ENCODE measurements at places on chromosomes 4 and X. TPM values are rescaled to one million over a fixed set of nuclear protein-coding genes. Genes with fewer than 3 reads are reported as not detected.

DNA sequence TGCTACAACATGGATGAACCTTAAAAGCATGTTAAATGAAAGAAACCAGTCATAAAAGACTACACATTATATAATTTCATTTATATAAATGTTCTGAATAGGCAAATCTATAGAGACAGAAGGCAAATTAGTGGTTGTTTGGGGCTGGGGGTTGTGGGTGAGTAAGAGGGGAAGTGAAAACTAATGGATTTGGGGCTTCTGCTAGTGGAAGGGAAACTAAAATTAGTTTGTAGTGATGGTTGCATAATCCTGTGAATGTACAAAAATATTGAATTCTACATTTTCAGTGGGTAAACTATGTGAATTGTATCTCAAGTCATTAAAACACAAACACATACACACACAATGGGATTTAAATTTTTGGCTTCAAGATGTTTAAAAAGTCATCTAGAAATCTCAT is 25.4 kb upstream of the LIMCH1 start:
- no peak overlapping the region for H3K27ac ChIP-seq
- no peaks in the 10 kb centered on the region for H3K36me3 ChIP-seq
- no peak for DNase-seq
- H3K27me3 ChIP-seq: no peaks in the 10 kb centered on the region

GPRIN3 gene
- total RNA-seq: 51.1 TPM

DNA sequence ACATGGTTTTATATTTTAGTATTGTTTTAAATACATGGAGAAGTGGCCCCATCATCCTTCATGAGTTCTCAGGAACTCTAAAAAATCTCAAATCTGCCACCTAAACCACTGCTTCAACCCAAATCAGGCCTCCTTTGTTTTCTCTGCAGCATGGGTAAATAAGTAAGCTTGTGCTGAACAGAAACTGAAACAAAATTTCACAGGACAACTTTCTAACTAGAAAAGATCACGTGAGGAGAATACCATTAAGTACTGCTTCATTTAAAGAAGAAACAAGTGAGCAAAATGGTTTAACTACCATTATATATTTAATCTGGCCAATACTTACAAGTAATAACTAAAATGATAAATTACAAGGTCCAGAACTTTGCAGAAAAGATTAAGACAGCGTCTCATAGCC is 2.5 kb downstream of the ARAP2 start:
- peaks cover 48% of the 10 kb centered on the region for H3K36me3 ChIP-seq
- peak overlapping the region; percentile 95 for H3K27ac ChIP-seq
- DNase-seq: peak; percentile 43
- no peaks in the 10 kb centered on the region for H3K27me3 ChIP-seq
- H3K4me3 ChIP-seq: peak overlapping the region; percentile 98

GRCh38 chr4:183906739-183907651 is 1.9 kb downstream of the STOX2 start:
- no peaks in the 10 kb centered on the region for H3K36me3 ChIP-seq
- H3K4me1 ChIP-seq: peaks cover 2% of the 10 kb centered on the region
- DNase-seq: no peak
- peak overlapping the region; percentile 3 for H3K4me3 ChIP-seq
- no peak overlapping the region for H3K27ac ChIP-seq

DNA sequence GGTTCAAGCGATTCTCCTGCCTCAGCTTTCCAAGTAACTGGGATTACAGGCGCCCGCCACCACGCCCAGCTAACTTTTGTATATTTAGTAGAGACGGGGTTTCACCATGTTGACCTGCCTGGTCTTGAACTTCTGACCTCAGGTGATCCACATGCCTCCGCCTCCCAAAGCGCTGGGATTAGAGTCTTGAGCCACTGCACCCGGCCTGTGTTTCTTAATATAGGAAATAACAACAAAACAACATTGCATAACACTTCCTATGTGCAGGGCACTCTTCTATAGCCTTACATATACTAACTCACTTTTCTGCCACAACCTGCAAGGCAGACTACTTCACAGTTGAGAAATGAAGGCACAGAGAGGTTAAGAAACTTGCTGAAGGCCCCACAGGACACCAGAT is 12.8 kb upstream of the TMEM131L start:
- H3K27ac ChIP-seq: no peak overlapping the region
- H3K36me3 ChIP-seq: peaks cover 1% of the 10 kb centered on the region
- H3K4me3 ChIP-seq: no peak overlapping the region
- H3K27me3 ChIP-seq: no peaks in the 10 kb centered on the region
- H3K4me1 ChIP-seq: peaks cover 34% of the 10 kb centered on the region
- DNase-seq: no peak

- no peak for DNase-seq
- peaks cover 30% of the 10 kb centered on the region for H3K27me3 ChIP-seq
- no peak overlapping the region for H3K27ac ChIP-seq
- H3K4me1 ChIP-seq: no peaks in the 10 kb centered on the region
- no peaks in the 10 kb centered on the region for H3K36me3 ChIP-seq
Measured at GRCh38 chrX:19517965-19518364, 2.7 kb upstream of the MAP3K15 start.

GRCh38 chr4:98680806-98681205 is 22.4 kb upstream of the TSPAN5 start:
- no peak for DNase-seq
- no peaks in the 10 kb centered on the region for H3K4me1 ChIP-seq
- H3K4me3 ChIP-seq: no peak overlapping the region
- H3K36me3 ChIP-seq: no peaks in the 10 kb centered on the region

GAB3 gene
- total RNA-seq: 4.5 TPM

GRCh38 chr4:30586850-30587249 is 133.3 kb upstream of the PCDH7 start:
- H3K4me1 ChIP-seq: no peaks in the 10 kb centered on the region
- no peaks in the 10 kb centered on the region for H3K27me3 ChIP-seq
- no peak overlapping the region for H3K27ac ChIP-seq
- H3K4me3 ChIP-seq: no peak overlapping the region
- no peaks in the 10 kb centered on the region for H3K36me3 ChIP-seq
- DNase-seq: no peak

DNA sequence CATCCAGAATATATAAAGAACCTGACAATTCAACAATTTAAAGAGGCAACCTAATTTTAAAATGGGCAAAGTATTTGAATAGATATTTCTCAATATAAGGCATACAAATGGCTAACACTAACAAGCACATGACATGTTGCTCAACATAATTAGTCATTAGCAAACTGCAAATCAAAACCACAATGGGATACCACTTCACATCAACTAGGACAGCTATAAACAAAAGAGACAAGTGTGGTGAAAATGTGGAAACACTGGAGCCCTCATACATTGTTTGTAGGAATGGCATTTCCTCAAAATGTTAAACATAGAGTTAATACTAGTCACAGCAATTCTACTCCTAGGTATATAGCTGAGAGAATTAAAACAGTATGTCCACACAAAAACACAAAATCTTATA is 96.7 kb downstream of the CORIN start:
- no peaks in the 10 kb centered on the region for H3K4me1 ChIP-seq
- DNase-seq: no peak

- H3K27me3 ChIP-seq: peaks cover 4% of the 10 kb centered on the region
- H3K4me1 ChIP-seq: no peaks in the 10 kb centered on the region
- no peak overlapping the region for H3K4me3 ChIP-seq
- no peak overlapping the region for H3K27ac ChIP-seq
- no peaks in the 10 kb centered on the region for H3K36me3 ChIP-seq
- no peak for DNase-seq
Measured at GRCh38 chr4:184061582-184061981, 156.1 kb downstream of the ENPP6 start.

- H3K27me3 ChIP-seq: no peaks in the 10 kb centered on the region
- H3K36me3 ChIP-seq: peaks cover 19% of the 10 kb centered on the region
- H3K4me1 ChIP-seq: no peaks in the 10 kb centered on the region
- no peak overlapping the region for H3K4me3 ChIP-seq
- no peak for DNase-seq
- H3K27ac ChIP-seq: no peak overlapping the region
Measured at GRCh38 chr4:182897601-182898478, 19.3 kb downstream of the DCTD start.

DNA sequence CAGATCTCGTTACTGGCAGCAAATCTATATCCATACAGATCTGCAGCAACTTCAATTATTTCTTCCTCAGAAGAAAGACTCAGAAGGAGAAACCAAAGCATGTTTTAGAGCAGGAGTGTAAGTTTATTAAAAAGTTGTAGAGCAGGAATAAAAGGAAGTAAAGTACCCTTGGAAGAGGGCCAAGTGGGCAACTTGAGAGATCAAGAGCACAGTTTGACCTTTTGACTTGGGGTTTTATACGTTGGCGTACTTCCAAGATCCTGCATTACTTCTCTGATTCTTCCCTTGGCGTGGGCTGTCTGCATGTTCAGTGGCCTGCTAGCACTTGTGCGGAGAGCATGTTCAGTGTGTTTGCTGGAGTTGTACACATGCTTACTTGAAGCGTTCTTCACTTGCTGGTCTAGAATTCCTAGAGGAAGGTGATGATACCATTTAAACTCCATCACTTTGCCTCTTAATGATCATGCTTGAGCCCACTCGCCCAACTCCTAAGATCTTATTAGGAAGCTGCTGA is 1114.7 kb upstream of the PABPC4L start:
- H3K4me3 ChIP-seq: no peak overlapping the region
- no peaks in the 10 kb centered on the region for H3K4me1 ChIP-seq
- no peaks in the 10 kb centered on the region for H3K36me3 ChIP-seq
- no peaks in the 10 kb centered on the region for H3K27me3 ChIP-seq

FMR1NB gene
- not detected for total RNA-seq

DNA sequence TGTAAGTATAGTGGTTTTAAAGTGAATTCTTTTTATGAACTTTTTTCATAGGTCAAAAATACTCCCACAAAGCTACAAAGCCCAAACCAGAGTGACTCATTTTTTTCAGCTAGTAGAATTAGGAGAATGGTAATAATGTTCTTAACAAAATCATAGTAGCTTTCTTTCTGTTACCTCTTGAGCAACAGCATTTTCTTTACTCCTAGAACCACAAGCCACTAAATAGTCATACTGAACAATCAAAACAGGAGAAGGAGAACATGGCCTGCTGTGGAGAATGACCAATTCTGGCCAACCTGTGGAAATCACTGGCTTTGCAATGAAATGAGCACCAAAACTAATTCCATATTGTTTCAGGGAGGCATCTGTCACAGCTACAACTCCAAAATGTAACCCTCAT is 112.9 kb downstream of the AMMECR1 start:
- no peak for DNase-seq
- peaks cover 10% of the 10 kb centered on the region for H3K36me3 ChIP-seq
- no peak overlapping the region for H3K4me3 ChIP-seq
- no peaks in the 10 kb centered on the region for H3K4me1 ChIP-seq
- H3K27ac ChIP-seq: no peak overlapping the region

PAGE1 gene
- not detected for total RNA-seq

GRCh38 chr4:123478859-123479345 is 82.3 kb downstream of the SPRY1 start:
- DNase-seq: no peak
- peaks cover 32% of the 10 kb centered on the region for H3K4me1 ChIP-seq
- H3K27me3 ChIP-seq: no peaks in the 10 kb centered on the region
- no peak overlapping the region for H3K4me3 ChIP-seq
- H3K36me3 ChIP-seq: no peaks in the 10 kb centered on the region
- H3K27ac ChIP-seq: peak overlapping the region; percentile 7

GYG2 gene
- total RNA-seq: not detected

- no peaks in the 10 kb centered on the region for H3K27me3 ChIP-seq
- no peak overlapping the region for H3K4me3 ChIP-seq
- peaks cover 36% of the 10 kb centered on the region for H3K4me1 ChIP-seq
- peaks cover 18% of the 10 kb centered on the region for H3K36me3 ChIP-seq
- DNase-seq: no peak
- no peak overlapping the region for H3K27ac ChIP-seq
Measured at GRCh38 chrX:135543172-135543571, 22.7 kb downstream of the INTS6L start.

Measured in activated CD4-positive, alpha-beta T cell treated with anti-CD3 and anti-CD28 coated beads, Interleukin-2, amount 10 ng/mL, durations not matched to agents 7 days and 5 days (primary cell).